HFF-Myc (cell line): ENCODE measurements at places on chromosomes 2 and 18.
A peak's percentile ranks its signal among the peaks of the same experiment; 100 is the strongest.

DNA sequence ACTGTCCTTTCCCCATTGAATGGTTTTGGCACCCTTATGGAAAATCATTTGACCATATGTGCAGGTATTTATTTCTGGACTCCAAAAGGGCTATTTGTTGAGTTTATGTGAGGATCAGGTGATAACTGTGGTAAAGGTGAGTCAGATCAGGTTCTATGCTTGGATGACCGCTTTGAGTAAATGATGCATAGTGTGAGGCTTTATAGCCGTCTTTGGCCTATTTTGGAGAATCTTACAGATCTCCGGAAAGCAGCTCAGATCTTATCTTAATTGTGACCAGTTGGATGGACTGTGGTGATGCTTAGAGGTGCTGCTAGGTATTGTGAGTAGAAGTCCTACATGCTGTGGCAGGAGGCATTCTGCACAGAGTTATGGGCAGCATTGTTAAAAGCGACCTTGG, 126.2 kb downstream of the METTL8 start:
- DNase-seq, result no peak

GRCh38 chr2:105865222-105865913, 120.7 kb downstream of the NCK2 start:
- DNase-seq, result no peak

DNA sequence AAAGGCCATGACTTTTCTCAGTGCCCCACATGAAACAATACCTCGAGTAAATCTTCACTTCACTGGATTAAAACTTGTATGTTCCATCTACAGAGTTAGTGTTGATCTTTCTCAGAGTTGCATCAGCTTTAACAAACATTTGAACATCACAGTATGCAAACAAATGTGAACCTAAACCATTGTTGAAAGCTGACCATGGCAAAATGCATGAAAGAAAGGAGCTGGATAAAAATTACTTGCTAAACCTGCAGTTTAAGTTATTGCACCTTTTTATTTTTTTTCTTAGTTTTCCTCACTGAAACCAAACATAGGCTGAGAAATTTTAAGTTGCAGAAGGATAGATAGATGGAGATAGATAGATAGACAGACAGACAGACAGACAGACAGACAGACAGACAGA, 107.2 kb upstream of the UGP2 start:
- no peak for DNase-seq

DNA sequence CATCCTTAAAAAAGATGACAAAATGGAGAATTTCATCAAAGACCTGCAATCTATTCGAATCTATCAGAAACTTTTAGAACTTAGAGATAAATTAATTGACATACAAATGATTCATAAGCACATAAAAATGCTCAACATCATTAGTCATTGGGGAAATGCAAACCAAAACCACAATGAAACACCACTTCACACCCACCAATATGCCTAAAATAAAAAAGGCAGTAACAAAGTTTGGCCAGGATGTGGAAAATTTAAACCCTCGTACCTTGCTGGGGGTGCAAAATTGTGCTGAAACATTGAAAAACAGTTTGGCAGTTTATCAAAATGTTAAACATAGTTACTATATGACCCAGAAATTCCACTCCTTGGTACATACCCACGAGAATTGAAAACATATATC, 11.5 kb upstream of the EIF2AK3 start:
- DNase-seq, result no peak

GRCh38 chr18:2641638-2642037, 13.9 kb upstream of the SMCHD1 start:
- no peak for DNase-seq

DNA sequence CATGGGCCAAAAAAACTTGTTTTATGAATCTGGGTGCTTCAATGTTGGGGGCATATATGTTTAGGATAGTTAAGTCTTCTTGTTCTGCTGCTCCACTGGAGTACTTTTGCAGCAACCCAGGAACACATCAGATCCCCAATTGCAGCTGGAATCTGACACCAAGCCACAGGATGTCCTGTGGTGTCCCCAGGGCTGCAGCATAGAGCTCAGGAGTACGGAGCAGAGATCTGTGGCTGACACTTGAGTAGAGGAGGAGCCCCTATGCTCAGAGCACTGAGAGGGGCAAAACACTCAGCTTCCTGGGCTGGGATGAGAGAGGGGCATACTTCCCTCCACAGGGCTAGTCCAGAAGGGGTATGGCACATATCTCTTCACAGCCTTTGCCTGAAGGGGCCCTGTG, 138.9 kb upstream of the ERBB4 start:
- DNase-seq, result no peak

GRCh38 chr18:22467760-22468553, 50.2 kb upstream of the CTAGE1 start:
- DNase-seq, result peak; percentile 88

GRCh38 chr2:153890576-153890975, 18.9 kb downstream of the GALNT13 start:
- DNase-seq, result no peak
